NCI-H1092 (cell line): ENCODE measurements at places on chromosomes 16 and 17.
A peak's percentile ranks its signal among the peaks of the same experiment; 100 is the strongest.

- no peak for DNase-seq
Observed at GRCh38 chr17:19242323-19242722, 5.2 kb downstream of the EPN2 start.

DNA sequence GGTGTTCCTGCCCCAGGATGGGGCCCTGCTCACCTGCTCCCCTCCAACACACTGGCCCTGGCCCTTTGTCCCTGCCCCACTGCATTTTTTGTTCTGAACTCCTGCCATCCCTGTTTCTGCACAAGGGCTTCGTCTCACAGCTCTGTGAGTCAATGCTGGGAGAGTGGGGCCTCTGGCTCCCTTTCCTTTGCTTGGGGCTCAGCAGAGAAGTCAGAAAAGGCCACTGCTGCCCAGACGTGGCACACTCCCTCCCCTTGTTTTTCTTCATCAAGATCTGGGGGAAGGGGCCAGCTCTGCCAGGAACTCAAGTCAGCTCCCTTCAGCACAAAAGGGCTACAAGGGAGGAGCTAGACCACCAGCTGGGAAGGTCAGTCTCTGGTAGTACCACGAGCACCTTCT, 8.9 kb downstream of the PROCA1 start:
- no peak for DNase-seq

DNA sequence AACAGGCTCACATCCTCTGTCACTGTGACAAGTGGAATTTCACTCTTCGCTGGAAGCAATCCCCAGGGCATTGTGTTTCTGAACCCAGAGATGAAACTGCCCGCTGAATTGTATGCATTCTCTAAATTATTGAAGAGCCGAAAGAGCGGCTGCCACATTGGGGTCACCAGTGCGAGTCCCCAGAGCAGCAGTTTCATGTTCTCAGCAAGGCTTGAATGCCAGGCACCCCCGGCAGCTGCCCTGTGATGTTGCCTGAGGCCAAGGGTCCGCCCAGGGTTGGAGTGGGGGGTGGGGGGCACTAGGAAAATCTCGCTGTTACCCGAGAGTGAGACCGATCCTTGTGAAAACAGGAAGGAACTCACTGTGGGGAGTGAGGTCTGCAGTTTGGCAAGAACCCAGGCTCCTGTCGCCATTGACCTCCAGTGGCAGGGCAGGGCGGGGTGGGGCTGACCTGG, 20.7 kb upstream of the BCAR1 start:
- no peak for DNase-seq

- DNase-seq, result peak; percentile 27
Observed at GRCh38 chr17:57938061-57938502, 17.1 kb downstream of the CUEDC1 start.

DNA sequence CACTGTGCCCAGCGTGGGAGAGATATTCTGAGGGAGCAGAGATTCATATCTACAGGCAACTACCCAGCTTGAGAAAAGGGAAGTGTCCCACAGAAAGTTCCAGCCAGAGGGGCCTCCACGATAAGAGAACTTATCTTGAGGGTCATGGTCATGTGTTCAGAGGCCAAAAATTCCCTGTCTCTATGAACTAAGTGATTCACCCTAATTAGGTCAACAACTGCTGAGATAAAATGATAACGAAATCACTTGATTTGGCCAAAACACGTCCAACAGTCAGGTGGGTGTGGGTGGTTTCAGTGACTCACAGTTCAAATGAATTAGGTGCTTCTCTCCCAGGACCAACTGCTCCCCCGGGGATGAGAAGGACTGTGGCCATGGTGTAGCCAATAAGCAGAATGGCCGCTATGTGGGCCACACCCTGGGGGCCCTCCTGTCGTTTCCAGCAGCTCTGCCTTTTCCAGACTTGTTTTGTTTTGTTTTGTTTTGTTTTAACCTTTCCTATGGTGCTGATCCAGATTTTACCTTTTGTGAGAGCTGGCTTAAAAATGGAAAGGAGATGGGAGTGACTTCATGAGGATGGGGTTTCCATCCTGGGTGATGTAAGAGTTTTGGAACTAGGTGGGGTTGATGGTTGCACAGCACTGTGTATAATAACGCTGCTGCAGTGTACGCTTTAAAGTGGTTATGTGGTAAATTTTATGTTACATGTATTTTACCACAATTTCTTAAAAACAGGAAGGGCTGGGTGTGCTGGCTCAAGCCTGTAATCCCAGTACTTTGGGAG, 8.7 kb downstream of the DNAI2 start:
- no peak for DNase-seq

GRCh38 chr16:86134802-86135461, 236.0 kb downstream of the IRF8 start:
- DNase-seq, result no peak

GRCh38 chr16:66578651-66579531, at the start of gene CMTM2:
Gene CMTM2, plus strand, starts transcription at chr16:66579463. Its CDS starts 145 bp downstream, at chr16:66579608.
- peak; percentile 34 for DNase-seq

DNA sequence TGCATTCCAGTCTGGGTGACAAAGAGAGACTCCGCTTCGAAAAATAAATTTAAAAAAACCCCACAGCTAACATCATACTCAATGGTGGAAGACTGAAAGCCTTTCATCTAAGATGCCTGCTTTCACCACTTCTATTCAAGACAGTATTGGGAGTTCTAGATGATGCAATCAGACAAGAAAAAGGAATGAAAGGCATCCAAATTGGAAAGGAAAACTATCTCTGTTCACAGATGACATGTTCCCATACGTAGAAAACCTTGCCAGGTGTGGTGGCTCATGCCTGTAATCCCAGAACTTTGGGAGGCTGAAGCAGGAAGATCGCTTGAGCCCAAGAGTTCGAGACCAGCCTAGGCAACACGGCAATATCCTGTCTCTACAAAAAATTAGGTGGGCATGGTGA, 31.1 kb downstream of the RANBP10 start:
- DNase-seq, result no peak

DNA sequence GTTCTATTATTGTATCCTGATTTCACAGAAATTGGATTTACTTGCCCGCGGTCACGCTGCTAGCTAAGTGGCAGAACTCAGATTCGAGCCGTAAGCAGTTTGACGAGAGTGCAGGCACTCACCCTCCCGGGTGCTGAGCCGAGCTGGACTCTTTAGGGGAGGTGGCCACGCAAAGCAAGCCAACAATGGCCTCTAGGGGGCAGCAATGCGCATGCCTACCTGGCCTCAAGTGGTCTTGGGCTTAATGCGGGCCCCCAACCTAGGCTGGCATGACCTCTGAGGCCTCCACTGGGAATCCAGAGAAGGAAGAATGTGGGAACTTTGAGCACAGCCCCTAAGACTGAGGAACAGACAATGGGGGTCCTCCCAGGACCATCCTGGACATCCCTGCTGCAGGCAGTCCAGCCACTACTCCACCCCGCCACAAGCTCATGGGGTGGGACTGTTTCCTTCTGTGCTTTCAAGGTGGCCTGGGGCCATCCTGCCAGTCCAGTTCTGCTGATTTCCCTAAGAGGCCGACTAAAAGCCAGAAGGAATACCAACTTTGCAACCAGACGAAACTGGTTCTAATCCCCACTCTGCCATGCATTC, 276.5 kb downstream of the XYLT1 start:
- DNase-seq, result peak; percentile 35

GRCh38 chr16:56363781-56364565, 61.4 kb downstream of the AMFR start:
- DNase-seq, result no peak

- DNase-seq, result peak; percentile 66
Observed at GRCh38 chr17:50266384-50267073, 7.7 kb upstream of the TMEM92 start.

- DNase-seq, result no peak
Observed at GRCh38 chr17:47996201-47996600, 25.3 kb downstream of the CDK5RAP3 start.

- no peak for DNase-seq
Observed at GRCh38 chr17:4584101-4584916, at the start of gene SMTNL2. Gene SMTNL2, plus strand, starts transcription at chr17:4584529. Its CDS starts 77 bp downstream, at chr17:4584606.
